ENCODE measurements at places on chromosomes 16 and 17. TPM values are rescaled to one million over a fixed set of nuclear protein-coding genes. Genes with fewer than 3 reads are reported as not detected.

DNA sequence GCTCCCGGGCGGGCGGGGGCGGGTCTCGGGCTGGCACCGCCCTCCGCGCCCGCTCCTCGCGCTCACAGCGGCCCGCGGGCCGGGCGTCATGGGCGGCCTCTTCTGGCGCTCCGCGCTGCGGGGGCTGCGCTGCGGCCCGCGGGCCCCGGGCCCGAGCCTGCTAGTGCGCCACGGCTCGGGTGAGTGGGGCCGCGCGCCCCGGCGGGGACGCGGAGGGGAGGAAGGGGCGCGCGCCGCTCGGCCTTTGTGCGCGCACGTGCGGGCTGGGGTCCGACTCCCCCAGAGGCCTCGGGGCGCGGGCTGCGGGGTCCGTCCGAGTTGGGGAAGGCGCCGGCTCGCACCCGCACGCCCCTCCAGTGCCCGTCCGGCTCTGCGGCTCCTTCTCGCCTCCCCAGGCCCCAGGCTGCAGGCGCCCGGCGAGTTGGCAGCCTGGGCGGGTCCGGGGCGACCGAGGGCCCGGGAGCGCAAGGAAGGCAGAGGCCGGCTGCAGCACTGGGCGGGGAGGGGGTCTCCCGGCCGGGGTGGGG is at the start of gene NME4:
TSS of gene NME4 (plus strand) at position 65 of the 527 bp plus-strand sequence. CDS start at position 89, 24 bp downstream.
- no peaks in the 10 kb centered on the region for H3K36me3 ChIP-seq
- H3K27ac ChIP-seq, result peak within 1 kb of the TSS; percentile 44
- peak within 1 kb of the TSS; percentile 57 for H3K4me3 ChIP-seq
- no peaks in the 10 kb centered on the region for H3K27me3 ChIP-seq
- no peak for DNase-seq

GRCh38 chr16:13923703-13924298 is 3.8 kb downstream of the ERCC4 start:
- no peaks in the 10 kb centered on the region for H3K36me3 ChIP-seq
- no peaks in the 10 kb centered on the region for H3K4me1 ChIP-seq
- no peak overlapping the region for H3K4me3 ChIP-seq
- H3K27me3 ChIP-seq, result no peaks in the 10 kb centered on the region
- H3K27ac ChIP-seq, result no peak overlapping the region

DNA sequence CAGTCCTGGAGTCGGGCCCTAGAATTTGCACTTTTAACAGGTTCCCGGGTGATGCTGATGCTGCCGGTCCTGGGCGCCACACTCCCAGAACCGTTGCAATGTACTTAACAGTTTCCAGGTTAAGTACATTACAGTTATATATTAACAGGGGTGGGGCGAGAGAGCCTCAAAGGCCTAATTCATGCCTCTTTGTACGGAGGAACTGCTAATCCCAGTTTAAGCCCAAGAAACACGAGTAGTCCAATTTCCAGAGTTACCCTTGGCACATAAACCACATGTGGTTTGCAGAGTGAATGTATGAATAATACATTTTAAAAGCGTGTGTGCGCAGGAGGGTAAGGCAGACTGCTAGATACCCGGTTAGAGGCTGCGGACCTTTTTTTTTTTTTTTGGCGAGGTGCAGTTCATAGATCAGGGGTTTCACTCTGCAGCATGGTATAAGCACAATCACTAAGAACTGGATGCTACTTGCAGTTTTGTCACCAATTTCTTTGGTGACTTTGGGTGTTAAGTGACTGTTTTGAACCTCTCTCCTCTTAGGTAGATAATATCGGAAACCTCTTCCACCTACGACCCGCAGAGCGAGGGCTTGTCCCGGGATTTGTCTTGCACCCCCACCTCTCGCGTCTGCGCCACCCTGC is 713 bp downstream of the COX11 start:
- H3K4me1 ChIP-seq, result peaks cover 8% of the 10 kb centered on the region
- no peak for DNase-seq
- no peaks in the 10 kb centered on the region for H3K27me3 ChIP-seq

GRCh38 chr16:9090960-9091866 is at the start of gene HAPSTR1:
HAPSTR1 (plus strand) TSS chr16:9091644; CDS start chr16:9092045, 401 bp downstream.
- H3K4me1 ChIP-seq, result peaks cover 6% of the 10 kb centered on the region
- peak within 1 kb of the TSS; percentile 90 for H3K27ac ChIP-seq
- peak within 1 kb of the TSS; percentile 81 for H3K4me3 ChIP-seq

DNA sequence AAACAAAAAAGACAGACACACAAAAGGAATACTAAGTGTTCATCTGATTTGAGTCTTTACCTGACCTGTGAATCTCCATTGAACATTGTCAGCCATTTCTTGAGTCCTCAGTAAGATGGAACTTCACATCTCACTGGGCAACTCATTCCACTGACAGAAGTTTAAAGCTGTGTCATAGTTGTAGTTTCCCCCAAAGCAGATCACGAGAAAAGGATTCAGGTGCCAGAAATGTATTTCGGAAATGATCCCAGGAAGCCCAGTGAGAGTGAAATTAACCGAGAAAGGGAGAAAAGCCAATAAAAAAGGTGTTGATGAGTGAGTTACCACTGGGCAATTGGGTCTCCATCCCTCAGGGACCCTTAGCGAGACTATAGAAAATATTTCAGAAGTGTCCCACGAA is 6.5 kb downstream of the CHD9 start:
- peak overlapping the region; percentile 64 for H3K4me3 ChIP-seq
- peak overlapping the region; percentile 52 for H3K27ac ChIP-seq
- peak; percentile 60 for DNase-seq
- peaks cover 6% of the 10 kb centered on the region for H3K36me3 ChIP-seq

Gene SLC12A3
- polyA plus RNA-seq, result 2.8 TPM

DNA sequence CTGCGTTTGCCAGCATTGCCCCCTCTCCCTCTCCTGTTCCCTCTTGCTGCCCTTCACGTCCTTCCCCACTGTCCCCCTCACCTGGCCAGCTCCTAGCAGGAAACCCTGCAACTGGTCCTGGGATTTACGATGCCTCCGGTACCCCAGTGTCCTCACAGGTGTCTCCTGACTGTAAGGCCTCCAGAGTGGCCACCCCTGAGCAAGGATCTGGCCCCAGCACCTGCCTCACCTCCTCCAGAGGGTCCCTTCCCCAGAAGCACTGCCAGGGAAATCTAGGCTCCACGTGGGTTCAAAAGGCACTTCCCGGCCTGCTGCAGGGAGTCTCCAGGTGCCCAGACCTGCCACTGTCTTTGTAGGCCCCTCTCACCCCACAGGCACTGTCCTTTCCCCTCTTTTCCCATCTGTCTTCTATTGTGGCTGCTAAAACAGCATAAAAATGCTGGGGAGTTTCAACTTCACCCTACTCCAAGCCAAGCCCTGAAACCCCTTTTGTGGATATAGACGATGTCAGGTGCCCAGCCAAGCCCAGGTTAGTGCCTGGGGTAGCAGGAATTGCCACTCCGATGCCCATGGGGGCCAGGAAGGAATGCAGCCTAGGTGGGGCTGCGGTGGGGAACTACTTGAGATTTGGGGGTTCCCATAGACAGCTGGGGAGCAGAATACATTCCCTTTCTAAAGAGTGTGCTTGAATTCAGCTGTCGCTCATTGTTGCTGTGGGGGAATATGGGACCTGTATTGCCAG is 25.7 kb downstream of the RAB11FIP4 start:
- H3K4me1 ChIP-seq, result no peaks in the 10 kb centered on the region
- no peak overlapping the region for H3K27ac ChIP-seq
- H3K4me3 ChIP-seq, result no peak overlapping the region
- no peak for DNase-seq

- H3K36me3 ChIP-seq, result peaks cover 7% of the 10 kb centered on the region
- no peaks in the 10 kb centered on the region for H3K27me3 ChIP-seq
- H3K4me3 ChIP-seq, result peak overlapping the region; percentile 75
- no peaks in the 10 kb centered on the region for H3K4me1 ChIP-seq
- peak overlapping the region; percentile 76 for H3K27ac ChIP-seq
These were observed 520 bp downstream of the JPT2 start for GRCh38 chr16:1678500-1679098.

DNA sequence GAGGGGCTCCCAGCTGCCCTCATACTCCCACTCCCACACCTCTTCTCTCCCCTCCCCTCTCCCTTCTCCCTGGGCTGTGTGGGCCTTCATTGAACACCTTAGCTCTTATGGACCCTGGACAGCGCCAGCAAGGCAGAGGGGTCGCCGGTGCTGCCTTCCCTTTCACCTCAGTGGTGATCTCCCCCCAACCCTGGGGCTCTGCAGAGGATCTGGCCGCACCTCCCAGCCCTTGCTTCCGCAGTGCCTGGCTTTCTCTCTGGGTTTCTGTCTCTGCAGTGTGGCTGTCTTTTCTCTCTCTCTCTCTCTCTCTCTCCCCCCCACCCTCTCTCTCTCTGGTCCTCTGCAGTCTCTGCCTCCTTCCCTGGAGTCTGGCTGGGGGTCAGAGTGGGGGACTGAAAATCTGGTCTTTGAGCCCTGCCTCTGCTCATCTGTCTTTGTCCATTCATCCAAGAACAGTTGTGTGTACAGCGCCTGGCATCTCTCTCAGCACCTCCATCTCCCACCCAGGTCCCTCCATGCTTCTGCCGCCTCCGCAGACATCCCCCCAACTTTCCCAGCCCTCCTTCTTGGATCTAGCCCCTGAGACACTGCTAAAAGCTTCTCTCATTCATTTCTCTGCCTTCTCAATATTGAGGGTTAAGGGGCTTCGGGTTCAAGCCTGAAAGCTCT is 1.1 kb downstream of the SEZ6L2 start:
- no peak overlapping the region for H3K27ac ChIP-seq
- H3K27me3 ChIP-seq, result no peaks in the 10 kb centered on the region
- H3K4me3 ChIP-seq, result no peak overlapping the region
- H3K4me1 ChIP-seq, result peaks cover 3% of the 10 kb centered on the region

GRCh38 chr17:17792551-17793377 is 44.0 kb downstream of the SREBF1 start:
- H3K4me1 ChIP-seq, result peaks cover 3% of the 10 kb centered on the region
- H3K36me3 ChIP-seq, result no peaks in the 10 kb centered on the region
- DNase-seq, result no peak
- H3K27me3 ChIP-seq, result no peaks in the 10 kb centered on the region
- no peak overlapping the region for H3K4me3 ChIP-seq

DNA sequence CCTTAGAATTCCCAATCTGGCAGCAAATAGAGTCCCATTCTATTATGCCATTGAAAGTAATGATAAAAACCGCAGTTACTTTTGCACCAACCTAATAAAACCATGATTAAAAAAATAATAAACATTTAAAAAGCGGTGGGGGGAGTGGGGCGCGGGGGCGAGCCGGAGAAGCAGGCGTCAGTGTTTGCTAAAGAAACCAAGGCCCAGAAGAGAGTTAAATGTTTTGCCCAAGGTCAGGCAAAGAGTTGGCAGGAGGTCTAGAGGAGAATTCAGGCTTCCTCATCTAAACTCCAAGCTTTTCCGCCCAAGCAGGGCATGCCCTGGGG is 9.7 kb upstream of the PRSS22 start:
- no peaks in the 10 kb centered on the region for H3K27me3 ChIP-seq
- peak overlapping the region; percentile 71 for H3K27ac ChIP-seq

DNA sequence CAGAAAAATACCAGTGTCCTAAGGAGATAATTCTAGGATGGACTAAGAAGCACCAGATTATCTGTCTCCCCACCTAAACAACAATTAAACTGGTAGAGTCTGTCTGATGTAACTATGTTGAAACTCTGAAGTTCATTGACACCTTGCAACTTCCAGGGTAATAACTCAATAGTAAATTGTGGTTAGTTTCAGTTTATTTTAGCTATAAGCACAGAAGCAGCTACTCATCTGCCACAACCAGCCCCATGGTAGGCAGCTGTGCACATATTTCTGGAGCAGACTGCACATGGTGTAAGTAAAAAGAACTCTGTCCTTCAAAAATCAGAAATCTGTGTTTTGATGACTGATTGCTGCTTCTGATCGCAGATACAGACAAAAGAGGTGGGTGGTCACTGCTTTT is 852.1 kb downstream of the CDH11 start:
- H3K4me3 ChIP-seq, result no peak overlapping the region
- no peak for DNase-seq
- H3K27ac ChIP-seq, result no peak overlapping the region
- H3K27me3 ChIP-seq, result no peaks in the 10 kb centered on the region
- H3K36me3 ChIP-seq, result no peaks in the 10 kb centered on the region

DNA sequence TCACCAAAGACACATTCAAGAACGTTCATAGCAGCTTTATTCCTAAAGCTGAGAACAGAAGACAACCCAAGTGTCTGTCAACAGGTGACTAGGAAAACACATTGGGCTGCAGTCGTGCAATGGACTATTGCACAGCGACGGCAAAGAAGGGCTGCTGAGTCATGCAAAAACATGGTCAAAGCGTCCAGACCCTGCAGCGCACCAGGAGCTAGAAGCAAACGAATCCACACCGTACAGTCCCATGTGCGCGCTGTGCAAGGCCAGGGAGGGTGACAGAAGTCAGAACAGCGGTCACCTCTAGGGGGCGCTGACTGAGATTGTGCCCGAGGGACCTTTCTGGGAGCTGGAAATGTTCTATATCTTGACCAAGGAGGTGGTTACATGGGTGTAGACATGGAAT is 266.4 kb downstream of the MAF start:
- H3K27me3 ChIP-seq, result no peaks in the 10 kb centered on the region
- no peak overlapping the region for H3K4me3 ChIP-seq
- H3K27ac ChIP-seq, result no peak overlapping the region
- no peaks in the 10 kb centered on the region for H3K4me1 ChIP-seq

- no peak overlapping the region for H3K27ac ChIP-seq
- H3K36me3 ChIP-seq, result no peaks in the 10 kb centered on the region
- H3K4me3 ChIP-seq, result no peak overlapping the region
- no peaks in the 10 kb centered on the region for H3K27me3 ChIP-seq
- no peaks in the 10 kb centered on the region for H3K4me1 ChIP-seq
- no peak for DNase-seq
These were observed 174.9 kb upstream of the CIBAR2 start for GRCh38 chr16:85286951-85287814.

GRCh38 chr17:67281053-67281452 is 36.1 kb upstream of the HELZ start:
- no peaks in the 10 kb centered on the region for H3K36me3 ChIP-seq
- no peak overlapping the region for H3K4me3 ChIP-seq
- H3K27me3 ChIP-seq, result no peaks in the 10 kb centered on the region
- no peak overlapping the region for H3K27ac ChIP-seq
- no peaks in the 10 kb centered on the region for H3K4me1 ChIP-seq

- no peak for DNase-seq
- H3K36me3 ChIP-seq, result no peaks in the 10 kb centered on the region
- H3K27me3 ChIP-seq, result no peaks in the 10 kb centered on the region
- H3K4me3 ChIP-seq, result no peak overlapping the region
- H3K27ac ChIP-seq, result no peak overlapping the region
These were observed 281.3 kb upstream of the TNRC6C start for GRCh38 chr17:77677211-77677610.

- no peak overlapping the region for H3K27ac ChIP-seq
- no peak for DNase-seq
- no peaks in the 10 kb centered on the region for H3K27me3 ChIP-seq
- no peak overlapping the region for H3K4me3 ChIP-seq
These were observed 202.8 kb upstream of the WSB1 start for GRCh38 chr17:27091043-27091497.

Gene ANKFN1
- polyA plus RNA-seq, result not detected
